ENCODE measurements at places on chromosomes 7 and 10. TPM values are rescaled to one million over a fixed set of nuclear protein-coding genes. Genes with fewer than 3 reads are reported as not detected.

Gene PHYHIPL
- not detected for total RNA-seq

Gene TASOR2
- total RNA-seq, result 108 TPM

Gene DPCD
- 33.9 TPM for total RNA-seq

Gene LIPM
- total RNA-seq, result not detected

Gene GSDME
- total RNA-seq, result 34.7 TPM

Gene SPDYE9
- not detected for total RNA-seq

Gene CDNF
- 0.24 TPM for total RNA-seq

Gene TFPI2
- total RNA-seq, result 1.9 TPM

Gene GPC2
- 1.6 TPM for total RNA-seq

Gene GIGYF1
- 22.8 TPM for total RNA-seq

Gene SPACDR
- total RNA-seq, result not detected

Gene SPDYE2
- not detected for total RNA-seq

Gene NPFFR1
- total RNA-seq, result not detected

Gene OR2A7
- 1.3 TPM for total RNA-seq

Gene RAPGEF5
- total RNA-seq, result 0.49 TPM

All from hair follicle dermal papilla cell (primary cell).